ENCODE measurements at places on chromosomes 7 and 10.

DNA sequence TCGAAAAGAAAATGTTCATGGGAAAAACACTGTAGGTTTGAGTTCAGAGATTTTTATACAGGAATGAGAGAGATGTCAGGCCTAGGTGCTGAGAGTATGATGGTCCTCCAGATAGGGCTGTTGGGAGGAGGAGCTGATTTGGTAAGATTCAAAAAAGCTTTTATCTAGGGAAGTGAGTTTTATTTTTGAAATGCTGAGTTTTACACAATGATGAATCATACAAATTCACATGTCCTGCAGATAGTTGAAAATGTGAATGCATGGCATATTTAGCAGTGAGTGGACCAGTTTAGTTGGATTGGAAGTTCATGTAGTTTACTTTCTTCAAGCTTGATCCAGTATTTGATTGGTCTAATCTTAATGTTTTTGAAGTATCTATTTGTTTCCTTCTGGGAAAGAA is 154.8 kb downstream of the LRRC4 start:
- peak; percentile 71 for DNase-seq

GRCh38 chr10:17153321-17153720 is 23.7 kb upstream of the CUBN start:
- DNase-seq = no peak

GRCh38 chr7:7641129-7641663 is 644 bp downstream of the UMAD1 start:
- no peak for DNase-seq

- no peak for DNase-seq
Measured at GRCh38 chr10:119516381-119517234, 25.9 kb downstream of the RGS10 start.

All from HT1080 (cell line).